ENCODE measurements at places on chromosomes 6 and 20.
A peak's percentile ranks its signal among the peaks of the same experiment; 100 is the strongest.

DNA sequence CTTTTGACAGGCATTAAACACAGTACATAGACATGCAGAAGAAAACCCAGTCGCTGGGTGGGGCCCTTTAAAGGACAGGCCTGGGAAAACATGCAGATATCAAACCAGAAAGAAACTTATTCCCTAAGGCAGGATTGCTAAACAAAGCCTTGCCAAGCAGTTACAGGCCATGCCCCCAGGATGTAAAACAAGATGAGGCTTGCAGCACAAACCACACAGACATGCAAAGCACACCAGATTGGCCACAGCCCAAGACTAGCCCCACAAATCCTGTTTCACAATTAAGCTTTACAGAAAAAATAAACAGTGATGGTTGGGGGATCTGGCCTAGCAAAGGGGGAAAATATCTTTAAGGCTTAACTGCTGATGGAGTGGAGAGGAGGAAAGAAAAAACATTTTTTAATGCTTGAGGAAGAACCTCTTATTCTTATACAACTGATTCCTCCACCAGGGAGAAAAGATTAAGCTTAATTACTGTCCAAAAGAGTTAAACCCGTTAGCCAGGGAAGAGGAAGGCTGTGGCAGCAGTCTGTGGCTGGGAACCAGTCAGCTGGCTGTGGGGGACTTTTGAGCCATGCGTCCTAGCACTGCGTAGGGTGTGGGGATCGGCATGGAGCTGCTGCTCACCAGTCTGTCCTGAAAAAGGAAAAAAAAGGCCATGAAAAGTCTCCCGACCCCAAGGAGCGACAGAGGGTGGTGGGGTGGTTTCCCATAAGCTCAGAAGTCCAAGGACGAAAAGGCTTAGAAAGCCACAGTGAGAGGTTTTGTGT lies 28.4 kb downstream of the COL19A1 start:
- no peak for DNase-seq

DNA sequence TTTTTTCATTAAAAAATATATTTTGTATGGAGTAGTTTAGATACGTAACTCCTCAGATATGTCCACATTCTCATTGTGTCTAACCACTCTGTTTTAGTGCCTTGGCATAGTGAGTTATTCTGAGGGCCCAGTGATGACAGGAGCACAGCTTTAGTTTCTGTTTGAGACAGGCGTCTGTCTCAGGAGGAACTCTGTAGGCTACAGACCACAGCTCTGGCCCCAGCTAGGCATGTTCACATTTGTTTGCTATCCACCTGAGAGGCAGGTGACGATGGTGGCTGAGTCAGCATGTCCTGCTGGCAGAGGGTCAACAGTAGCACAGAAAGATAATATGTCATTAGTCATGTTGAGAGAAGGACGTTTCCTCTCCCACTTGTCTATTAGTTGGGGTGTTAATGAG lies 16.3 kb downstream of the LRRC1 start:
- DNase-seq = no peak

- no peak for DNase-seq
Measured at GRCh38 chr6:16718356-16718755, 42.9 kb downstream of the ATXN1 start.

DNA sequence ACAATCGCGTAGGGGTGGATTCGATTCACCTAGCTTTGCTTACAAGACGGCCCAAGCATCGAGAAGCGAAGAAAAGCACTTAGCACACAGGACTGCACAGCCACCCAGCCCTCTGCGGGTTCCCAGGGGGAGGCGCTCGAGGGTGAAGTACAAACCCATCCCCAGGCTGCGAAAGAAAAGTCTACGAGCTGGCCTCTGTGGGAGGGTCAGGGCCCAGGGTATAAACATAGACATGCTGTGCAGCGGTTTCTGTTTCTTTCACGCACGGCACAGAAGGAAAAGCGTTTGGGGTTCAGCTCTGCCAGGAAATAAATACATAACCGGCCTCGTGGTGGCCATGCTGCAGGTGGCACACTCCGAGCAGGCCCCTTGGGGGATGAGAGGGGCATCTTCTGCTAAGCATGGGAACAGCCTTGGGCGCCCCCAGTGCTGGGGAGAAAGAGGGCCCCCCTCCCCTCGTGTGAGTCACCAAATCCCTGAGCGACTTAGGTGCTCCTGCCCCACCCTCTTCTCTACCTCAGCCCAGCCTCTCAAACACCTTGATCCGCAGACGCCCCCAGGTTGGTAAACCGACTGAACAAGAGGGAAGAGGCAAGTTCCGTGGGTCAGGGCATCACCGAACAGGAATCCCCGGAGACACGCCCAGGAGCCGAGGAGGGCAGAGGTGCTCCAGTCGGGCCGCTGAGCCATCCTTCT lies 91.6 kb upstream of the RIPOR2 start:
- DNase-seq = peak; percentile 74

GRCh38 chr20:1907586-1907985 lies 12.4 kb downstream of the SIRPA start:
- DNase-seq = no peak

GRCh38 chr6:54655162-54655561 lies 191.4 kb upstream of the FAM83B start:
- no peak for DNase-seq

DNA sequence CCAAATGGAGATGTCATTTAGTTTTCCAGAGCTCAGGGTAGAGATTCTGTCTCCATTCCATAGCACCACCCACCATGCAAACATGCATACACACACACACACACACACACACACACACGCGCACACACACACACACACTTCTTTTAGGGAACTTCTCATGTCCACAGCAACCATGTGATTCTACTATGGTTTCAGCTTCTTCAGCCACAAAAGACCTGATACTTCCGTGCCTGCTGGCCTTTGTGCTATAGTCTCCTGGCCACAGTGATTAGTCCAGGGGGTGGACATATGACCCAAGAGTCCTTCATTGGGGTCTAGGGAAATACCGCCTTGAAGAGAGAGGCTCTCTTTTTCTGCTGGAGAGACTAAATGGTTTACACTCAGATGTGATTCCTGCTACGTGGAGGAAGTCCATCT lies 53.5 kb downstream of the CARMIL1 start:
- DNase-seq = no peak

- no peak for DNase-seq
Measured at GRCh38 chr6:26240157-26241032, 124.6 kb upstream of the BTN3A2 start.

GRCh38 chr20:16528078-16528477 lies 45.2 kb downstream of the KIF16B start:
- DNase-seq = no peak

GRCh38 chr6:53107091-53107490 lies 41.5 kb downstream of the GCM1 start:
- DNase-seq = no peak

GRCh38 chr20:18879262-18879661 lies 65.7 kb downstream of the SCP2D1 start:
- DNase-seq = no peak

GRCh38 chr6:149016716-149017115 lies 269.9 kb downstream of the UST start:
- DNase-seq = no peak

DNA sequence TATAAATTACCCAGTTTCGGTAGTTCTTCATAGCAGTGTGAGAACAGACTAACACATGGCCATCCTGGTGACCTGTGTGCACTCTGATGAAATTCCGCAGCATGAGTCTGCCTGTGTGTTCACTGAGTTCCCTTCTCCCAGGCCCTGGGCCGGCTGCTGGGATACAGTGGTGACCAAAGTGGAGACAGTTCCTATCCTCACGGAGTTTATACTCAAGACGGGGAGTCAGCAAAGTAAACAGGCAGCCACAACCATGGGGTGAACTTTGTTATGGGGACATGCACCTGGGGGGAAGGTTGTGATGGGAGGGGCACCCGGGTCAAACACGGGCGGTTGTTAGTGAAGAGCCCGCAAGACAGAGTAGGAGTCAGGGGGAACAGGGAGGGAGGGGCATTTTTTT lies 202.0 kb downstream of the CDH4 start:
- DNase-seq = no peak

DNA sequence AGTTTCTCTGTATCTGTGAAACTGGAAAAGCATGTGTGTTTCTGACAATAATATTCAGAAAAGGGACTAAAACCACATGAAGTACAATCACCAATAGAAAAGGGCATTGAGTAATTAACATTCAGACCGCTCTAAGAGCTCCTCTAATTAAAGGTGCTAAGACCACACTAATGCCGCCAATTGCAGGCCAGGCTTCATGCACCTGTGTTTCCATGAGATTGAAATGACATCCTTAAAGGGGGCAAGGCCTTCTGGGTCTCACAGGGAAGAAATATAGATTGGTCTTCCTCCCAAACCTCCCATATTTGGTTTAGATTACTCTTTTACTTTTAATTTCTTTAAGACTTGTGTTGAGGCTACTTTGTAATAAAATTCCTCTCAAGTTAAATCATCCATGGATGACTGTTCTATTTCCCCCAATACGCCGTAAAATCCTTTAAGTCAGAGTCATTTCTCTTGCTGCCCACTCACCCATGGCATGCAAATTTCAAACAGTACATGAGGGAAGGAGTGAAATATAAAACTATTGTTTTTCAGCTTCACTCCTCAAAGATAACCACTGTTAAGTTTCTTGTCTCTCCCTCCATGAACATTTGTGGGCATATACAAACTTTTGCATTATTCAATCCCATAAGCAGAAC lies 110.6 kb downstream of the UBE3D start:
- no peak for DNase-seq

DNA sequence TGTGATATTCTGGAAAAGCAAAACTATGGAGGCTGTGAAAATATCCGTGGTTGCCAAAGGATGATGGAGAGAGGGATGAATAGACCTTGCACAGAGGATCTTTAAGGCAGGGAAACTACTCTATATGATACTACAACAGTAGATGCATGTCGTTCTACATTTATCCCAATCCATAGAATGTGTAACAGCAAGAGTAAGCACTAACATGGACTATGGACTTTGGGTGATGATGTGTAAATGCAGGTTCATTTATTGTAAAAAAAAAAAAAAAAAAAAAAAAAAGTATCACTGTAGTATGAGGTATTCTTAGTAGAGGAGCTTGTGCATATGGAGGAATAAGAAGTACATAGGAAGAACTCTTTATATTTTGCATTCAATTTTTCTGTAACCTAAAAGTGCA lies 507.5 kb downstream of the PHF3 start:
- no peak for DNase-seq

GRCh38 chr6:45880159-45880558 lies 135.5 kb downstream of the CLIC5 start:
- no peak for DNase-seq

DNA sequence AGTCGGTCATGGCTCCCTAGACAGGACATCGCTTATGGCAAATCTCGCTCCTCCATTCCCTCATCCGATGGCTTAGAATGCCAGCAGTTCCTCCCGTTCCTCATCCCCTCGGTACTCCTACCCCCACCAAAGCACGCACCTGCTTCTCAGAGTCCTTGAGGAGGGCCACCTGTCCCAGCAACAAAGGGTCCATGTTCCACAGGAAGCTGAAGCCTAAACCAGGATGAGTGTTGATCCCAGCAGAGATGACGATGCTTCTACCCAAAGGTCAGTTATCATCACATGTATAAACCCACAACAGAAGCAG lies 111.2 kb downstream of the THBS2 start:
- no peak for DNase-seq

DNA sequence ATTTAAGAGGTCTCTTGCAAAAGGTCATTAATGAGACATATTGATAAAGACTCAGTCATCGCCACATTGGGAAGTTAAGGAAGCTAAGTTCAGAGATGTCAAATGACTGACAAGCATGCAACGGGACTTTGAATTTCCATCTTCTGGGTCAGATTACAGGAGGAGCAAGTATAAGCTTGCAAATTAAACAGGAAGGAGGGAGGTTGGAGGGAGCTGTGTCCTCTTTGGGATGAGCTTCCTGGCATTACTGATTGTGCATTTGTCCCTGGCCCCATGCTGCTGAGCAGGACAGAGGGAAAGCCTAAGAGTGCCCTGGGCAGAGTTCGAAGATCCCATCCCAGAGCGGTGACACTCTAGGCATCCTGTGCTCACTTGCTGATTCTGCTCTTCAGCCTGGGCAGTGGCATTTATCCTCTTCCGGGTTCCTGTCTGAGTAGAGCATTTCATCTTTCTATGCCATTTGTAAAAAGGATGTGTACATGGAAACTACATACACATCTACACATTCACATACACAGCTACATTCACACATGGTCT lies 40.5 kb downstream of the SLC22A1 start:
- DNase-seq = no peak

- no peak for DNase-seq
Measured at GRCh38 chr6:125248136-125248535, 53.6 kb downstream of the HDDC2 start.

DNA sequence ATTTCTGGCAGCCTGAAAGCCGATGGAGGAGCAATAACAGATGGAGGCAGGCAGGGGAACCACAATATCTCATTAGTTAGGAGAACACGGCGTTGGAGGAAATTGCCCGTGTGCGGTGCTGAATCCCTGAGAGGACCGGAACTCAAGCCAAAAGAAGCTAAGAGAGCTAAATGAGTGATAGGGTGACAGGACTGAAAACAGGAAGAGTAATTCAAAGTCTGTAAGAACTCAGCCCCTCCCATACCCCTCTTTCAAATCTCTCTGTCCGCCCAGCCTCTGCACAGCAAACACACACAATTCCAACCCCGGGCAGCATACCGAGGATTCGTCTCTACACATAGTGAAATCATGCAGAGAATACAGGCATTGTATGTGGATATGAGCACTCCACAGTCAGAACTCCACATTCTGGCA lies 2.6 kb upstream of the IPCEF1 start:
- DNase-seq = no peak

DNA sequence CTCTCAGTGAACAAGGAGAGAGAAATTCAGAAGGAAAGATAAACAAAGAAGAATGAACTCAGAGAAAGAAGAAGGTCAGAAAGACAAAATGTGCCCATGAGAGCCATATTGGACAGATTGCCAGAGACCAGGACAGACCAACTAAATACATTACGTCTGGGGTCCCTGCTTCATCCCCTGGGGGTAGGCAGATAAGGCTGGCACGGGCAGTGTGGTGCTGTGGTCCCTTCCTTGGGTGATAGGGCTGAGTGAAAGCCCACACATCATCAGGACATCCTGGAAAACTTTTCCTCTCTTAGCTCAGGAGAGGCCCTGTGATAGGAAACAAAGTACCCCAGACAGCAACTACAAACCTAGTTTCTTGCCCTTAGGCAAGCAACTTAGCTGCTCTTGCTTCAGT lies 13.2 kb upstream of the ARMC12 start:
- no peak for DNase-seq

GRCh38 chr6:135182071-135183001 lies 1.2 kb downstream of the MYB start:
- no peak for DNase-seq

- DNase-seq = no peak
Measured at GRCh38 chr6:11260249-11261038, 28.0 kb upstream of the NEDD9 start.

- peak; percentile 23 for DNase-seq
Measured at GRCh38 chr6:151389618-151390275, 1.6 kb downstream of the ZBTB2 start.

- DNase-seq = no peak
Measured at GRCh38 chr20:8362457-8362856, 230.4 kb downstream of the PLCB1 start.

All from activated T-helper 9 cell treated with anti-CD3 and anti-CD28 coated beads, Interleukin-2, amount 50 U/mL, for 16 hours (primary cell).